Smooth muscle cell of the umbilical artery (primary cell): ENCODE measurements at places on chromosomes 3 and 15. TPM values are rescaled to one million over a fixed set of nuclear protein-coding genes. Genes with fewer than 3 reads are reported as not detected.

Gene MST1R
- 0.14 and 0.30 TPM in 2 replicates for total RNA-seq

Gene CHL1
- total RNA-seq: not detected in 2 replicates

Gene GPR27
- total RNA-seq: not detected in 2 replicates

Gene CISH
- total RNA-seq: 0.30 and 0.51 TPM in 2 replicates

Gene CD86
- not detected in 2 replicates for total RNA-seq

Gene GABRR3
- total RNA-seq: not detected in 2 replicates

Gene AGBL1
- not detected in 2 replicates for total RNA-seq

Gene SLC12A1
- total RNA-seq: not detected in 2 replicates

Gene AZI2
- 148 and 255 TPM in 2 replicates for total RNA-seq

Gene GRK7
- total RNA-seq: 0.05 TPM in 1 of 2 replicates, not detected in the other

Gene ADAMTSL3
- total RNA-seq: under 0.01 and 0.05 TPM in 2 replicates

Gene KLF15
- 0.59 TPM in 1 of 2 replicates, not detected in the other for total RNA-seq

Gene USP4
- 18.7 and 29.8 TPM in 2 replicates for total RNA-seq

Gene LRRN1
- total RNA-seq: not detected in 2 replicates
